NCI-H2107 (cell line): ENCODE measurements at places on chromosomes 5 and 9.
A peak's percentile ranks its signal among the peaks of the same experiment; 100 is the strongest.

DNA sequence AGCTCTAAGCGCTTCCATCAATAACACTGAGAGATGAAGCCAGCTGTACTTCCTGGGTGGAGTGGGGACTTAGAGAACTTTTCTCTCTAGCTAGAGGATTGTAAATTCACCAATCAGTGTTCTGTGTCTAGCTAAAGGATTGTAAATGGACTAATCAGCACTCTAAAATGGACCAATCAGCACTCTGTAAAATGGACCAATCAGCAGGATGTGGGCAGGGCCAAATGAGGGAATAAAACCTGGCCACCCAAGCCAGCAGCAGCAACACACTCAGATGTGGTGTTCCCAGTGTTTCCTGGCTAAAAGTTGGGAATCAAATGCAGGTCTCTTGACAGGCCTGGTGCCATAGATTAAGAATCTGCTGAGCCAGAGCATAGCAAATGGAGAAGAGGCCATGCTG lies 60.5 kb downstream of the ALDH7A1 start:
- DNase-seq: no peak

DNA sequence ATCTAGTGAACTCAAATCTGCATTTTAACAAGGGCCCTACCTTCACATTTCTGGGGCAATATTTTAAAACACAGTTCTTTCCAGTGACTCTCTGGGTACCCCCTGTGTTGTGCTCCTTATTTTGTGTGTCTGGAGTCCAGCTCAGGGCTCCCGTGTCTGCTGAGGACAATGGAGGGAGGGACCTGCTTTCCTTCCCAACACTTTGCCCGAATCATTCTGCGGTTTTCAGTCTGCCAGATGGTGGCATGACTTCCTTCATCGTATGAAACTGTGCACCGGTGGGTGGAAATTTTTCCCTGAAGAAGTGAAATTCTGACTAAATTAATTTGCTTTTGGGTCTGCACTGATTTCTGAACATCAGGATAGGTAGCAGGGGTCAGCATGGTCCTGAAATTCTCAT lies 153.6 kb upstream of the CD180 start:
- DNase-seq: peak; percentile 6

DNA sequence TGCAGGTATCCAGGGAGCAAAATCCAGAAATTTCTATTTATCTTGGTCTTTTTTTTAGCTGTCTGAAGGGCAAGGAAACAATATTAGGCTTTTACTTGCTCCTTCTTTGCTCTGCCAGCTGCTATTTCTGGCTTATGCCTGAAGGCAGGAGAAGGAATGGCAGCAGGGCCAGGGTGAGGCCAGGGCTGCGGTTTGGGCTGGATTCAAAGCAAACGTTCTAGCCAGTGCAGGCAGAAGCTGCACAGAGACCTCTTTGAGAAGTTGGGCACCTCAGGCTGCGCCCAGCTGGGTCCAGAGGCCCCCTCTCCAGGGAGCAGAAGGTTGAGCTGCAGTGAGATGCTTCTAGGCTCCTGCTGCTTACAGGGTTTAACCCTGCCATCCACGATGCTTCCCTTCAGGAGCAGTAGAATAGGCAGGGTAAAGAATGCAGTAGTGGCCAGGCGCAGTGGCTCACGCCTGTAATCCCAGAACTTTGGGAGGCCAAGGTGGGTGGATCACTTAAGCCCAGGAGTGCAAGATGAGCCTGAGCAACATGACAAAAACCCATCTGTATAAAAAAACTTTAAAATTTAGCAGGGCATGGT lies 201.2 kb downstream of the ADCY2 start:
- DNase-seq: no peak

GRCh38 chr9:74173284-74173683 lies 323.9 kb upstream of the RORB start:
- DNase-seq: no peak

- DNase-seq: no peak
These were observed 348.2 kb downstream of the IRX1 start for GRCh38 chr5:3943859-3944258.

DNA sequence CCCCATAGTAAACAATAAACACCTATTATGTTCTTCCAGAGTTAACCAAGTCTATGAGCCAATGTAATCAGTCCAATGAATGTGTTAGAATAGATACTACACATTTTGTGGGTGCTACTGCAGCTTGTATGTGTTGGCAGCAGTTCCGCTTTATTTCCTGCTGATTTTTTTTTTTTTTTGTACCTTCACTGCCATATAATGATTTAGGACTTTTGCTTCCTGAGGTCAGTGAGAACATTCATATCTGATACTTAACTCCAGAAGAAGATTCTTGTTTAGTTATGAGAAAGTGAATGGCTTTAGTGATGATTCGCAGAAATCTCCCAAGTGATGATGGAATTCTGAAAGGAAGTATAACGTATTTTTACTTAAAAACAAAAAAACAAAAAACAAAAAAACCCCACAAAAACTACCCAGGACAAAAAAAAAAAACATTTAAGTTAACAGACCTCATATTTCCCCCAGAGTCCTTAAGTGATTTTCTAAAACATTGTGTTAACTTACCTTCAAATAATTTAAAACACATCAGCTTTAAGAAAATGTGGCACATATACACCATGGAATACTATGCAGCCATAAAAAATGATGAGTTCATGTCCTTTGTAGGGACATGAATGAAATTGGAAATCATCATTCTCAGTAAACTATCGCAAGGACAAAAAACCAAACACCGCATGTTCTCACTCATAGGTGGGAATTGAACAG lies 24.7 kb upstream of the LMNB1 start:
- DNase-seq: no peak

DNA sequence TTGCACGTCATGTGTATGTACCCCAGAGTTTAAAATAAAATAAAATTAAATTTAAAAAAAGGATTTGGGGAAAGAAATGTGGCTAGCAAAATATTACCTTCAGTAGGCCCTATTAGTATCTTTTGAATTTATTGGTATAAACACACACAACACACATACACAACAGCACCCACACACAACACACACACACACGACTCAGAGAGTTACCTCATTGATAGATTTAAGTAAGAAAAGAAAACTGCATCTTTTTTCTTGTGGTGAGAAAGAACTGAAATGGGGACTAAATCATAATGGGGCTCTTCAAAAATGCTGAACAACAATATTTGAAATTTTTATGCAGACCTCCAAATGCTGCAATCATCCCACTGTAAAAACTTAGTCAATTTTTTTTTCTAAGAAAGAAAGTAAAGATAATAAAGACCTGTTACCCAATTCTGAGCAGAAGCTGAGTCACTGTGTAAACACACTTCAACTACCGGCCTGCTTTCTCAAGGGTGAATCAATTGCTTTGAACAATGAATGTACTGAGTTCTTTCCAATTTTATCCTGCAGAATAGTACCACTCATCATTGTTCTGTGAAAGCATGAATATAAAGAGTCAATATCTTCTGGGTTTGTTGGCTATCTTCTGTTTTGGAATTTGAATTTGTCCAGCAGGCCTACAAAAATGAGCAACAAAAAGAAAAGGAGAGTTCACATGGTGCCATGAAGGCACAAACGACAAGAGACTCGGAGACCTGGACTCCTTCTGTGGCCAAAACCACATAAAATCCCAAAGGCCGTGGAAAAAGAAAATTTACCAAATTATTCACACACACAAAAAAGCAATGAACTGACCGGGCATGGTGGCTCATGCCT lies 57.9 kb upstream of the CCNG1 start:
- DNase-seq: no peak

DNA sequence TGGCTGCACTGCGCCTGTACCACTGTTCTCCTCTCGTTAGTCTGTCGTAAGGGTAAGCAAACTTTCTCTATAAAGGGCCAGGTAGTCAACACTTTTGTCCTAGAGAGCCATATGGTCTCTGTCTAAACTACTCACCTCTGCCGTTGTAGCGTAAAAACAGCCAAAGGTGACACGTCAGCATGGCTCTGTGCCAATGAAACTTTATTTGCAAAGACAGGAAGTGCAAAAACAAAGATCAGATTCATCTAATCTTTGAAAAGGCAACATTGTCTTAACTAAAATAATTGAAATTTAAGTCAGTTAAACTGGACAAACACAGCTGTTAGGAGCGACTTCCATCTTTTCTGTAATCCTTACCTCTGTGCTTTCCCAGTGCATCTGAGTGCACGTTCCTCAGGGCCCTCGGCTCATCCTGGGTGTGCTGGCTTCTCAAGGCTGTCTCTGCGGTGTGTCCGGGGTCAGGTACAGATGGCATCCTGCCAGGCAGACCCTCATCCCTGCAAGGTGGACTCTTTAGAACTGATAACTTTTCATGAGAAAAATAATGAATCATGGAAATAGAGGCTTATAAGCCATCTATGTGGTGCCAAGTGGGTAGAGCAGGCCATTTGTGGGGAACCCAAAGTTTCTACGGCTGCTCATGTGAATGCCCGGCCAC lies 35.2 kb upstream of the IRX4 start:
- peak; percentile 18 for DNase-seq

- DNase-seq: no peak
These were observed 52.7 kb upstream of the TJP2 start for GRCh38 chr9:69121155-69122081.

DNA sequence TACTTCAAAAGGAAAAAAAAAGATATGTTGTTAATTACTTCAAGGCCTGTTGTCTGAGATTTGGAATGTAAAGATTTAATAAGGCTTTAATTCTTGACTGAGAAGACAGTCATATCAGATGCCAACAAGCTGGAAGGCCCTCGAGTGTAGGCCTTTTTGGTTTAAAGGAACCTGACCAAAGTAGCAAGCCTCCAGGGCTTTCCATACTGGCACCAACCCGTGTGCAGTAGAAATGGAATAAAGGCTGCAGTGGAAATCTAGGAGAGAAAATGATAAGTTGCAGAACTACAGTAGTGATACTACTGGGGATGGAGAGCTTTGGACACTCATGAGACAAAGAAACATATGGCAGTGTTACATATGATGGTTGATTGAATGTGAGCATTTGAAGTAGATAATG lies 358.0 kb downstream of the TAF11L14 start:
- DNase-seq: no peak

GRCh38 chr9:7976167-7976755 lies 176.7 kb upstream of the DMAC1 start:
- DNase-seq: no peak

GRCh38 chr5:95934207-95934804 lies 27.3 kb downstream of the ELL2 start:
- no peak for DNase-seq

- DNase-seq: no peak
These were observed 107.6 kb downstream of the FOCAD start for GRCh38 chr9:20791682-20792081.

GRCh38 chr5:153745778-153746395 lies 255.4 kb downstream of the GRIA1 start:
- DNase-seq: no peak

GRCh38 chr9:9557804-9558334 lies 1054.9 kb downstream of the PTPRD start:
- no peak for DNase-seq

DNA sequence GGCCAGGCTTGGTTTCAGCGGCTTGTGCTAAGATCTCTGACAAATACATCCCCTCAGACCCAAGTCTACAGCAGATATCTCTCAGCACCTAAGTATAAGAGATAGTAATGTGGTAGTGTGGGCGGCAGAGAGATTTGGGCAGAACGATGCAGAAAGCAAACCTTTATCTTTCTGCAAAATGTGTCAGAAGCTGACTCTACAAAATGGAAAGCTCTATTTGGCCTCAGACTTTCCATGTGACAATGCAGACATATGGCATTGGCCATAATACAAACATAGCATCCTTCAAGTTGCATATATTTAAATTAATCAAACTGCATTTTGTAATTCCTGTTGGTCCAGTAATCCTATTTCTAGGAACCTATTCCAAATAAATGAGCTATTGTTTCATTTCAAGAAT lies 102.5 kb upstream of the RAI14 start:
- DNase-seq: no peak
